Left lung (tissue), 14 donors: ENCODE measurements at places on chromosomes 4 and X. TPM values are rescaled to one million over a fixed set of nuclear protein-coding genes. Genes with fewer than 3 reads are reported as not detected.
A peak's percentile ranks its signal among the peaks of the same experiment; 100 is the strongest.

The HTR2C gene
- not detected for total RNA-seq

The SLC2A9 gene
- total RNA-seq = 19.0 TPM

- peak overlapping the region; percentile 35 for H3K27ac ChIP-seq
- no peak for DNase-seq
- no peaks in the 10 kb centered on the region for H3K27me3 ChIP-seq
- H3K4me3 ChIP-seq = no peak overlapping the region
- H3K36me3 ChIP-seq = no peaks in the 10 kb centered on the region
Observed at GRCh38 chr4:70746179-70746839, 24.5 kb downstream of the RUFY3 start.

The HSFX2 gene
- total RNA-seq = 0.52 TPM

- no peak overlapping the region for H3K27ac ChIP-seq
- H3K36me3 ChIP-seq = no peaks in the 10 kb centered on the region
- H3K4me3 ChIP-seq = no peak overlapping the region
- no peaks in the 10 kb centered on the region for H3K4me1 ChIP-seq
- no peak for DNase-seq
Observed at GRCh38 chr4:4746444-4746843, 113.0 kb upstream of the MSX1 start.

The TBX22 gene
- not detected for total RNA-seq

- no peak overlapping the region for H3K4me3 ChIP-seq
- no peak for DNase-seq
- H3K36me3 ChIP-seq = no peaks in the 10 kb centered on the region
- no peak overlapping the region for H3K27ac ChIP-seq
Observed at GRCh38 chrX:128057421-128057820, 5.2 kb upstream of the ACTRT1 start.

The RNF212 gene
- total RNA-seq = 9.8 TPM

- no peaks in the 10 kb centered on the region for H3K27me3 ChIP-seq
- H3K4me1 ChIP-seq = no peaks in the 10 kb centered on the region
- DNase-seq = no peak
- no peak overlapping the region for H3K27ac ChIP-seq
- no peak overlapping the region for H3K4me3 ChIP-seq
- H3K36me3 ChIP-seq = no peaks in the 10 kb centered on the region
Observed at GRCh38 chr4:12729384-12729783, 754.8 kb downstream of the RAB28 start.

GRCh38 chr4:30386266-30386895, 333.8 kb upstream of the PCDH7 start:
- H3K4me1 ChIP-seq = no peaks in the 10 kb centered on the region
- no peak overlapping the region for H3K27ac ChIP-seq
- H3K36me3 ChIP-seq = no peaks in the 10 kb centered on the region

- H3K27me3 ChIP-seq = no peaks in the 10 kb centered on the region
- H3K27ac ChIP-seq = no peak overlapping the region
- H3K4me1 ChIP-seq = no peaks in the 10 kb centered on the region
- no peak overlapping the region for H3K4me3 ChIP-seq
- H3K36me3 ChIP-seq = no peaks in the 10 kb centered on the region
Observed at GRCh38 chr4:142582340-142582739, 263.8 kb downstream of the INPP4B start.

DNA sequence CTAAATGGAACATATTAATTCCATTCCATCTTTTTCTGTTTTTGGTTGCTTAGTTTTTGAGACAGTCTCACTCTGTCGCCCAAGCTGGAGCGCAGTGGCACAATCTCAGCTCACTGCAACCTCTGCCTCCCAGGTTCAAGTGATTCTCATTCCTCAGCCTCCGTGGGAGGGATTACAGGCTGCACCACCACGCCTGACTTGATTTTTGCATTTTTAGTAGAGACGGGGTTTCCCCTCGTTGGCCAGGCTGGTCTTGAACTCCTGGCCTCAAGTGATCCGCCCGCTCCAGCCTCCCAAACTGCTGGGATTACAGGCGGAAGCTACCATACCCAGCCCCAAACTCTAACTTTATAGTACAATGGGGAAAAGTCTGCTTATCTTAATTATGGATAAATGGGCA, 11.2 kb downstream of the HNRNPD start:
- H3K27me3 ChIP-seq = no peaks in the 10 kb centered on the region
- H3K36me3 ChIP-seq = no peaks in the 10 kb centered on the region
- H3K4me3 ChIP-seq = no peak overlapping the region

The SERPINA7 gene
- total RNA-seq = not detected

The MGARP gene
- not detected for total RNA-seq

- no peaks in the 10 kb centered on the region for H3K36me3 ChIP-seq
- no peaks in the 10 kb centered on the region for H3K4me1 ChIP-seq
- no peak for DNase-seq
- no peak overlapping the region for H3K4me3 ChIP-seq
- no peaks in the 10 kb centered on the region for H3K27me3 ChIP-seq
Observed at GRCh38 chrX:151476604-151477303, 79.7 kb downstream of the VMA21 start.

GRCh38 chr4:22875587-22876257, 183.0 kb downstream of the GBA3 start:
- no peak overlapping the region for H3K27ac ChIP-seq
- H3K36me3 ChIP-seq = no peaks in the 10 kb centered on the region
- no peaks in the 10 kb centered on the region for H3K27me3 ChIP-seq
- no peak for DNase-seq
- H3K4me1 ChIP-seq = no peaks in the 10 kb centered on the region

The DDIT4L gene
- 0.55 TPM for total RNA-seq

- H3K36me3 ChIP-seq = no peaks in the 10 kb centered on the region
- H3K4me3 ChIP-seq = no peak overlapping the region
- no peak for DNase-seq
- H3K4me1 ChIP-seq = no peaks in the 10 kb centered on the region
- H3K27ac ChIP-seq = no peak overlapping the region
Observed at GRCh38 chr4:150206954-150207353, 128.7 kb downstream of the DCLK2 start.

The RAB40AL gene
- 0.99 TPM for total RNA-seq

The GLRA3 gene
- not detected for total RNA-seq

The NLGN4X gene
- 1.2 TPM for total RNA-seq

GRCh38 chr4:92970996-92971395, 667.2 kb downstream of the GRID2 start:
- no peaks in the 10 kb centered on the region for H3K27me3 ChIP-seq
- no peak overlapping the region for H3K27ac ChIP-seq
- no peaks in the 10 kb centered on the region for H3K4me1 ChIP-seq
- no peak for DNase-seq
- no peak overlapping the region for H3K4me3 ChIP-seq

DNA sequence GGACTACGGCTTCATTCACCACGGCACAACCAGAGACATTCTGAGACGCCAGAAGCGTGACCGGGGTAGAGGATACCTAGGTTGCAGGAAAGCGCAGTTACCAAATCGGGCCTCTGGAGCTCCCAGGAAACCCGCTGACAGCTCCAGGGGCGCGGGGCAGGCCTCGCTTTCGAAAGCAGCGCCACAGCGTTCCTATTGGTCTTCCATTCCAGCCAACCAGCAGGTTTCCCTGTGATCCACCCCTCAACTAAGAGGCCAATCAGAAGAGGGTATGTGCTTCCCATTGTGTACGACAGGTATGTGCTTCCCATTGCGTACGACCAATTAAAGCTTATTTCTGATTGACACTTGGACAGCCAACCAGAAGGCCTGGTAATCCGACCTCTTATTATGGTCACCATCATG, 14.9 kb downstream of the SNX12 start:
- no peaks in the 10 kb centered on the region for H3K27me3 ChIP-seq
- H3K4me3 ChIP-seq = peak overlapping the region; percentile 13
- H3K4me1 ChIP-seq = no peaks in the 10 kb centered on the region
- no peak for DNase-seq

DNA sequence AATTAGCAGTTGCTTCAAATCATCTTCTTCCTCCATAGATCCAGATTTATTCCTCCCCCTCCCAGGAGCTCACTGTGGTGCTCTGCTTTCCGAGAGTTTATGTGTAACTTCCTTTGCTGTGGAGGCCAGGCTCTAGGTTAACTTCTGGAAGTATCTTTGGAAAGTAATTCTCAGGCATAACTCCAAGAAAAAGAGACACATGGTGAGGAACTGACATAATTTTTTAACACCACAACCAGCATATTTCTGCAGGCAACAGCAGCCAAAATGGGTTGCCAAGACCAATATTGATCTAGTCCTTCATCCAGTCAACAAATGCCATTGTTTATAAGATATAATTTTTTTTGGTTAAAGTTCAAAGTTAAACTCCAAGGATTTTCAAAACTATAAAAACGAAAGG, 114.5 kb upstream of the RBPJ start:
- H3K36me3 ChIP-seq = no peaks in the 10 kb centered on the region
- no peak overlapping the region for H3K4me3 ChIP-seq
- DNase-seq = peak; percentile 72
- no peak overlapping the region for H3K27ac ChIP-seq

The CT45A5 gene
- not detected for total RNA-seq

DNA sequence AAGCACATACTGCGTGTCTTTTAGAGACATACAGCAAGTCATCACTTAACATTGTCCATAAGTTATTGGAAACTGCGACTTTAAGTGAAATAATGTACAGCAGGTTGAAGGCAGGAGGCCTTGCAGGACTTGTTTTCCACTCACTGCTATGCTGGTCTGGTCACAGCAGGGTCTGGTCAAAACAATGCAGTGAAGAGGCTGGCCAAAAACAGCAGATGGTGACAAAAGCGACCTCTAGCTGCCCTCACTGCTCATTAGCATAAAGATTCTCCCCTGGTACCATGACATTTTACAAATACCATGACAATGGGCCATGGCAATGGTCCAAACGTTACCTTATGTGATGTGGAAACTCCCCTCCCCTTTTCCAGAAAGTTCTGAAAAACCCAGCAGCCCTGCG, 1283.6 kb downstream of the FSTL5 start:
- no peaks in the 10 kb centered on the region for H3K4me1 ChIP-seq
- no peak for DNase-seq
- H3K36me3 ChIP-seq = no peaks in the 10 kb centered on the region
- H3K27me3 ChIP-seq = no peaks in the 10 kb centered on the region

DNA sequence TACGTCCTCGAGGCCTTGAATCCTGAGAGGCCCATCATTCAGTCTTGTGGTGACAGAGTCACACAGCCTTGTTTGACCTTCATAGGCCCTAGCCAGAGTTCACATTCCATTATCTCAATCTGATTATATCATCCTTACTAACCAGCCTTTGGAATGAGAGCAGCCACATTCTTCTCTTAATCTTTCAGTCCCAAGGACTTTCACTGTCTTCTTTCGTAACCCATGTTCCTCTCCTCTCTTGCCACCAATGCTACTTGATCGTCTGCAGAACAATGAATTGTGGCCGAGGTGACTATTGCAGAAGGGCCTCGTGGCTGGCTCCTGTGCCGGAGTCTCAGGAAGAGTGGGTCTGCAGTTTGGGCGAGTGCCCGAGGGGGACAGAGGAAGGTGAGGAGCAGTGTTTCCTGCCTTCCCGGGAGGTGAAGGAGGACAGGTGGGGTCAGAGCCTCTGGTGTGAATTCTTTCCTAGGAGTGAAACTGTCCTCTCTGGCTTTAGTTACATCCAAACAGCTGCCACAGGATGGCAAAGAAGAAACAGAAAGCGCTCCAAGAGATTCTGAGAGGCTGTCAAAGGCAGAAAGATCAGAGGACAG, 94.6 kb downstream of the LIMCH1 start:
- no peak overlapping the region for H3K4me3 ChIP-seq
- no peak for DNase-seq
- no peaks in the 10 kb centered on the region for H3K36me3 ChIP-seq

GRCh38 chr4:83974111-83974780, 438.3 kb downstream of the GPAT3 start:
- no peaks in the 10 kb centered on the region for H3K27me3 ChIP-seq
- H3K4me3 ChIP-seq = no peak overlapping the region
- DNase-seq = no peak
- H3K27ac ChIP-seq = no peak overlapping the region

DNA sequence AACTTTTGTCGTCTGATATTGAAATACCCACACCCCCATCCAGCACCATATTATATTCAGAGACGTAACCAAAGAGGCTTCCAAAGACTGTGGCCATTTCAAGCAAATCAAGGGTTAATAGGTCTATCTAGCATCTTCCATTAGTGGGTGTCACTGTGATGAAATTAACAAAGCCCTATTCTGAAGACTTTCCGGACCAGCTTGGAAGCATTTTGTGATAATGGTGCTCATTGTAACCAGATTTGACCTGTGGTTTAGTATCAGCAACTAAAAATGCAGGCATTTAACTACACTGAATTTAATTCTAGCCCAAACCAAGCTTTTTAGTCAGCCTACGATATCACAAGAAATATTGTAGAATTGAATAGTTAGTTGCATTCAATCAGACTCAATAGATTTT, 309.7 kb upstream of the TENM3 start:
- H3K4me1 ChIP-seq = no peaks in the 10 kb centered on the region
- no peaks in the 10 kb centered on the region for H3K27me3 ChIP-seq
- no peaks in the 10 kb centered on the region for H3K36me3 ChIP-seq
- no peak overlapping the region for H3K4me3 ChIP-seq

DNA sequence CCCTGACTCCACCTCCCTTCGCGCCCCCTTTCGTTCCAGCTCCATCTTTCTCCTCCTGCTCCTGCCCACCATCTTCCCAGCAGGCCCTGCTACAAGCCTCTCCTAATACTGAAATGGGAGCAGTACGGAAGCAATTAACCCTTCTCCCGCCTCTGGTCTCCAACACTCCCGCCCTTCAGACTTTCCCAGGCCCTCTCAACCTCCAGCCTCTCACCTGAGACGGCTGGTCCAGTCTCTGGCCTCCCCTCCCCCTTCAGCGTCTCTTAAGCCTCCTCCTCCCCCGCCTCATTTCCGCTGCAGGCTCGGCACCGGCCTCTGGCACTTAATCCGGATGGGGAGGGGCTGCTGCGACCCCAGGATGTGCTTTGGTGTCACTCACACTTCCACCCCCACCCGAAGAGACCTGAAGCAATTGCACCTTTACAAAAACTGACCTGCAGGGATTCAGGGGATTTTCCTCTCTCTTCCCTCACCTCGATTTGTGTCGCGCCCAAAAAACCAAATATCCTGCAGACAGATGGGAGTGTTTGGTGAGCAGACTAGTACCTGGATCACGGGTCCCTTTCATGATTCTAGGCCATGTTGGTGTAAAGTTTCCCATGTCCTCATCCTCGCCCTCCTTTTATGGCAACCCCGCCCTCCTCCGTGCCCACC, 657 bp downstream of the TCEAL8 start:
- H3K27me3 ChIP-seq = peaks cover 4% of the 10 kb centered on the region
- H3K4me1 ChIP-seq = no peaks in the 10 kb centered on the region
- H3K27ac ChIP-seq = peak overlapping the region; percentile 84
- peak overlapping the region; percentile 55 for H3K4me3 ChIP-seq
- no peaks in the 10 kb centered on the region for H3K36me3 ChIP-seq
- DNase-seq = peak; percentile 71

GRCh38 chr4:123042095-123042494, 119.7 kb upstream of the NUDT6 start:
- H3K27ac ChIP-seq = no peak overlapping the region
- no peak overlapping the region for H3K4me3 ChIP-seq
- no peak for DNase-seq
- no peaks in the 10 kb centered on the region for H3K4me1 ChIP-seq

DNA sequence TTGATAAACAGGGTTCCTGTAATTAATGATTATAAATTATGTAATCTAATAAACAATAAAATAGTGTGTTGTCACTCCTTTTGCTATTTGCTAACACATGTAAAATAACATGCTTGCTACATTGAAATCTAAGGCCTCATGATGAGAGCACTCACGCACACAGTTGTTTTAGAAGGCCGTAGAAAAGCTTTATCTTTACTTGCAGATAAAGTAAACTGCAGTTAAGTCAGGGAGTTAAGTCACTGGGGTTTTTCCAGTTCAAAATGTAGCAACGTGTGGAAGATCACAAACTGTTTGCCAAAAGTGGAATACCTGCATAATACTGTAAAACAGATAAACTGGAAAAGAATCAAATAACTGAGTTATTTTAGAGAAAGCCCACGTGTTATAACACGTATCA, 187.3 kb upstream of the PACRGL start:
- H3K36me3 ChIP-seq = no peaks in the 10 kb centered on the region
- no peak for DNase-seq
- H3K27me3 ChIP-seq = no peaks in the 10 kb centered on the region
- H3K4me1 ChIP-seq = no peaks in the 10 kb centered on the region
